Naive thymus-derived CD4-positive, alpha-beta T cell (primary cell): ENCODE measurements at places on chromosomes 1 and 21. TPM values are rescaled to one million over a fixed set of nuclear protein-coding genes. Genes with fewer than 3 reads are reported as not detected.

The TMEM82 gene
- not detected for total RNA-seq

The PRRC2C gene
- total RNA-seq: 293 TPM

The CYP4X1 gene
- total RNA-seq: not detected

The EVA1C gene
- 11.7 TPM for total RNA-seq

The HES3 gene
- total RNA-seq: not detected

The IFNGR2 gene
- total RNA-seq: 33.7 TPM

The VSIG8 gene
- not detected in 2 replicates for total RNA-seq

The SLAMF7 gene
- 2.4 TPM for total RNA-seq

The SH3D21 gene
- 17.2 and 21.7 TPM in 2 replicates for total RNA-seq

The RCSD1 gene
- 101 TPM for total RNA-seq

The SLC1A7 gene
- total RNA-seq: 0.16 TPM

DNA sequence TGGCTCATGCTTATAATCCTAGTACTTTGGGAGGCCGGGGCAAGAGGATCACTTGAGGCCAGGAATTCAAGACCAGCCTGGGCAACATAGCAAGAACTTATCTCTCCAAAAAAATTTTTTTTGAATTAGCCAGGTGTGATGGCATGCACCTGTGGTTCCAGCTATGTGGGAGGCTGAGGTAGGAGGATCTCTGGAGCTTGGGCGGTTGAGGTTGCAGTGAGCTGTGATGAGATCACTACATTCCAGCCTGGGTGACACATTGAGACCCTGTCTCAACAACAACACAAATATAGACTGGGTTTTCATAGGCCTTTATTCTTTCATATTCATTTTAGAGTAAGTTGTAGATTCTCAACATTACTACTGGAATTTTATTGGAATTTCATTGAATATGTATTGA is 12.8 kb downstream of the MED18 start:
- H3K4me1 ChIP-seq: no peaks in the 10 kb centered on the region
- no peaks in the 10 kb centered on the region for H3K27me3 ChIP-seq
- H3K4me3 ChIP-seq: no peak overlapping the region

GRCh38 chr1:37901893-37902225 is 42.5 kb upstream of the MTF1 start:
- no peaks in the 10 kb centered on the region for H3K36me3 ChIP-seq
- no peak overlapping the region for H3K4me3 ChIP-seq
- no peaks in the 10 kb centered on the region for H3K4me1 ChIP-seq

DNA sequence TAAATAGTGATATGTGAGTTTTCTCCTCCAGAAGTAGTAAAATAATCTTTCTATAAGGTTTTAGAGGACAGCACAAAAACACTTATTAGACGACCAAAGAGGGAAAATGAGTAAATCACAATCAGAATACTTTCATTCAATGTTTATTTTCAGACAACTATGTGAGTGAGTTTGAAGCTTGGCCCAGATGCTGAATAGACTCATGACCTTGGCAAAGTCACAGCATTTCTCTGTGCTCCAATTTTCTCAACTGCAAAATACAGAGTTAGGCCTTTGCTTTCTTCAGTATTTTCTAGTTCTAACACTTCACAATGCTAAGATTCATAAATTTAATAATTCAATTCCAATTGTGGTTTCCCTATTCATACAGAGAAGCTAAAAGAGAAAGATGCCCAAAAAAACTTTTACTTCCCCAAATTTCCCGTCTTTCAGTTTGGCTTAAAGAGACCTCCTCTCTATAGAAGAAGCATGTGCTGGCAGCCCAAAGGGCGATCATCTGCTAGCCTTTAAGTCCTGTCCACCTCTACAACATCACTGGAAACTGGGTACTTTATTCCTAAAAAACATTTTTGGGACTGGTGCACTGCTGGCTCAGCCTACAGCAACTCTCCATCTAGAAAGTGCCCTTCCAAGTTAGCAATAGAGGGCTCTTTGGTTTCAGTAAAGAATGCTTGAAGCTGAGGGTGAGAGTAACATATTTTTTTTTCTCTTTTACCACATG is 116.8 kb upstream of the GORAB start:
- H3K4me3 ChIP-seq: no peak overlapping the region
- H3K4me1 ChIP-seq: no peaks in the 10 kb centered on the region
- no peak overlapping the region for H3K27ac ChIP-seq
- no peaks in the 10 kb centered on the region for H3K27me3 ChIP-seq

DNA sequence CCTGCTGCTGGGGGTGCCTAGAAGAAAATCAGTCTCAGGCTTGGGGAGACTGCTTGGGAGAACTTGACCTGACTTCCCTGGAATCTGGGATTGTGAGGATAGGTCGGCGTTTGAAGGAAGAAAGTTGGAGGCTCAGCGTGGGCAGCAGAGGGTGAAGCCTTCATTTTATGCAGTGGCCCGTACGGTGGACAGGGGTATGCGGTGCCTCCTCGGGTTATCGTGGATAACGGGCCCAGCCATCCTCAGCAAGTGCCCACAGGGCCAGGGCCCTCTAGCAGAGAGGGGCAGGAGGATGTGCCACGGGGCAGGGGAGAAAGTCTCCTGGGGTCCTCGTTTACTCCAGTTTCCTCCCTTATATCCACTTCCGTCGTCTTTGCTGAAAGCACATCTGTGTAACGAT is 34.0 kb downstream of the CHAF1B start:
- no peak overlapping the region for H3K4me3 ChIP-seq
- no peak for DNase-seq
- no peak overlapping the region for H3K27ac ChIP-seq

DNA sequence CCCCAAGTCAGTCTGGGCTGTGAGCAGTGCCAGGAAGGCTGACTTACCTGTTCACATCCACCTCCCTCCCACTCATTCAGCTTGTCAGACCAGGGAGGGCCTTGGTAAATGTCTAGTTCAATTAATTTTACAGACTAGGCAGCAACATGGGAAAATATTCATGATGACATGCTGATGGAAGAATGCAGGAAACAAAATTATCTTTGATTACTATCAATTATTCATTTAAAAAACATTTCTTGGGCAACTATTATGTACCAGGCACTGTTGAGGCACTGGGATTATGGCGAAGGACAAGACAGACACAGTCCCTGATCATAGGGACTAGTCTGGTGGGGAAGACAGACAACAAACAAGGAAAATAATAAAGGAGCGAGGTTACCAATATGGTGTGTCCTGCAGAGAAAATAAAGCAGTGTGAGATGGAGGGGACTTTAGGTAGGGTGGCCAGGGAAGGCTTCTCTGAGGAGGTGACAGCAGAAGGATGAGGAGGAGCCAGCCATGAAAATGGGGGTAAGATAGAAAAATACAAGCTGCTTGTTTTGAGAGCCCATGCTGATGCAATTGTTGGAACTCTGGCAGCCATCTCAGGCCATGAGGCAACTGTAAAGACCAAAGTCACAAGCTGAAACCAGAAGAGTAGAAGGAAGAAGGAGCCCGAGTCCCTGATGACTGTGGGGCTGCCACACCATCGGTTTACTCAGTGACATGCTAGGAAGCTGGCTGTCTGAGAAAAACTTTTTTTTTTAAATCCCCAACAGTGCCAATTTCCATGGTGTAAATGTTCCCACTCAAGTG is 14.0 kb downstream of the TRIM62 start:
- H3K36me3 ChIP-seq: no peaks in the 10 kb centered on the region
- no peak overlapping the region for H3K27ac ChIP-seq

DNA sequence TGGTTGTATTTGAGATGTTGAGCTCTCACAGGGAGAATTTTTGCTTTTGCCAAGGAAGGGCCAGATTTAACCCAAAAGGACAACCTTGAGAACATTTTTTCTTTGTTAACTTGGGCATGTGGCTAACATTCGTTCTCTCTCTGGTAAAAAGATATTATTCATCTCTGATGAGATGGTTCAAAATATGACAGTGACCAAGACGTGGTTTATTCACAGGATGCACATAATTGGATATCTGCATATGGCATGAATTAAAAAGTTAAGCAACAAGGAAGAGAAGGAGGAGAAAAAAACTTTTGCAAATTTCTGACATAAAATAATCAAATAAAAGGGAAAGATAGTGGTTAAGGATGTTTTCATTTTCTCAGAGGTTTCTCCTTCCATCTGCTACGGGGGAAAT is 43.1 kb upstream of the BCL10 start:
- no peaks in the 10 kb centered on the region for H3K27me3 ChIP-seq
- H3K4me1 ChIP-seq: no peaks in the 10 kb centered on the region

DNA sequence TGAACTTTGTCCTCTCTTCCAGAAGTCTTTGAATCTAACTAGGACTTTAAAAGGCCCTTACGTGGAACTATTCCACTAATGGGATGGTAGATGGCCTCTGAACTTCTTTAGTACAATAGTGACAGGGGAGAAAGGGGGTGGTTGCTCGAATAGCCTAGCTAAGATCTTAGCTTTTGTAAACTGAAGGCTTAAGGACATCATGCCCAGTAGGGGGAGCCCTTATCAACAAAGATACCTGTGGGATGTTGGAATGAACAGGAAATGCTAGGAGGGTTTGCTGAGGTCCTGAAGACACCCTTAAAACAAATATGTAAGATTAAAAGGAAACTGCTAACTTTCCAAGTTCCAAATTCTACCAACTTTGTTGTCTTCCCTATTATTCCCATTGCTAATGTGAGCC is 33.2 kb downstream of the NHLH2 start:
- H3K36me3 ChIP-seq: no peaks in the 10 kb centered on the region
- no peaks in the 10 kb centered on the region for H3K4me1 ChIP-seq
- DNase-seq: peak; percentile 41
- no peak overlapping the region for H3K4me3 ChIP-seq
- H3K27ac ChIP-seq: no peak overlapping the region

- H3K27me3 ChIP-seq: no peaks in the 10 kb centered on the region
- no peaks in the 10 kb centered on the region for H3K36me3 ChIP-seq
- no peak for DNase-seq
- H3K27ac ChIP-seq: no peak overlapping the region
Measured at GRCh38 chr1:169120066-169120465, 13.6 kb downstream of the ATP1B1 start.

- no peak for DNase-seq
- no peak overlapping the region for H3K27ac ChIP-seq
- no peak overlapping the region for H3K4me3 ChIP-seq
- H3K36me3 ChIP-seq: no peaks in the 10 kb centered on the region
- H3K4me1 ChIP-seq: no peaks in the 10 kb centered on the region
Measured at GRCh38 chr21:25489673-25490072, 117.6 kb downstream of the MRPL39 start.

- no peaks in the 10 kb centered on the region for H3K27me3 ChIP-seq
- no peak for DNase-seq
- H3K4me1 ChIP-seq: no peaks in the 10 kb centered on the region
- no peaks in the 10 kb centered on the region for H3K36me3 ChIP-seq
Measured at GRCh38 chr1:22907528-22907927, 65.1 kb downstream of the LACTBL1 start.
